ENCODE measurements at places on chromosomes 7 and 10.

GRCh38 chr7:48130658-48131108 lies 40.6 kb upstream of the ABCA13 start:
- no peak for DNase-seq

DNA sequence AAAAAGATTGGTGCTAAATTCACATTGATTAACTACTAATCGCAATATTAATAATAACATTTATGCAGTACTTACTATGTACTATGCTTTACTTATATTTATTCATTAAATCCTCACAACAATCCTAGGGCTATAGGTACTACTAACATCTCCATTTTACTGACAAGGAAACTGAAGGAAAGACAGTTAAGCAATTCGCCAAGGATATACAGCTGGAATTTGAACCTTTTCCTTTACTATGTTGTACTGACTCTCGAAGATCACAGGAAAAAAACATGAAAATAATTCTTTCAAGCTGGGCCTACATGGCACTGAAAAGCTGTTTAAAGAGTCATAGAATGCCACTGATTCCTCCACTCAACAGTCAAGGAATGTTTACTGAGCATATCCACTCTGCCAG lies 185.4 kb downstream of the IPMK start:
- no peak for DNase-seq

DNA sequence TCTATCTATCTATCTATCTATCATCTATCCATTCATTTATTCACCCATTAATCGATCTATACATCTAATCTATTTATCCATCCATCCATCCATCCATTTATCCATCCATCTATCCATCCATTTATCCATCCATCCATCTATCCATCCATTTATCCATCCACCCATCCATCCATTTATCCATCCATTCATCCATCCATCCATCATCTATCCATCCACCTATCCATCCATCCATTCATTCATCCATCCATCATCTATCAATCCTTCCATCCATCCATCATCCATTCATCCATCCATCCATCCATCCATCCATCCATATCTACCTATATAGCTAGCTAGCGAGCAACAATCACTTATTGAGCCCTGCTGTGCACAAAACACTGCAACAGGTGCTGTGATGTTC lies 953.1 kb upstream of the ZNF722 start:
- no peak for DNase-seq

GRCh38 chr7:8699875-8700624 lies 266.6 kb downstream of the NXPH1 start:
- DNase-seq = no peak

DNA sequence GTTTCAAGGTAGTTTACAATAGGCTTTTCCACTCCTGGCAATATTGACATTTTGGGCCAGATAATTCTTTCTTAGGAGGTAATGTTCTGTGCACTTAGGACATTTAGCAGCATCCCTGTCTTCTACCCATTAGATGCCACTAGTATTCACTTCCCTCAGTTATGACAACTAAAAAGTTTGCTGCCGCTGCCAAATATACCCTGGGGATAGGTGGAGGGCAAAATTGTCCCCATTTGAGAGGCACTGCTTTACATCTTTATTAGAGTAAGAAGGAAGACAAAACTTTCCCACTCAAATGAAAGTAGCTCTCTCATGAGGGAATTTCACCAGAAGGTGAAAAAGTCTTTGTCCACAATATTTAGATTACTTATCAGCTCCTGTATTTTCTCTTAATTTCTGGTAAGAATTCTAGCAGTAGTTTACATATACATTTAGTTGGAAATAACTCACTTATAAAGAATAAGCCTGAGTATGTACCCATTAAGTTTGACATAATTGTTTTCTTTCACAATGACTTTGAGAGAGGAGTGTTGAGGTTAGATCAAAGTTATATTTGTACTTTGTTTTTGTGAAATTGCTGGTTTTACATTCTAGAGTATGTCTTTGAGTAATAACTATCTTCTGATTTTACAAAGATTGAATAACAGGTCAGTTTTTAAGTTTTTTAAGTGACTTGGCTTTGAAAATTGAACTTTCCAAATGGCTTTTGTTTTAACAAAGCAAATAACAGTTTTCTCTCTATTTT lies 46.0 kb downstream of the HELLS start:
- DNase-seq = no peak

- DNase-seq = no peak
Measured at GRCh38 chr7:120743128-120743527, 114.8 kb downstream of the TSPAN12 start.

DNA sequence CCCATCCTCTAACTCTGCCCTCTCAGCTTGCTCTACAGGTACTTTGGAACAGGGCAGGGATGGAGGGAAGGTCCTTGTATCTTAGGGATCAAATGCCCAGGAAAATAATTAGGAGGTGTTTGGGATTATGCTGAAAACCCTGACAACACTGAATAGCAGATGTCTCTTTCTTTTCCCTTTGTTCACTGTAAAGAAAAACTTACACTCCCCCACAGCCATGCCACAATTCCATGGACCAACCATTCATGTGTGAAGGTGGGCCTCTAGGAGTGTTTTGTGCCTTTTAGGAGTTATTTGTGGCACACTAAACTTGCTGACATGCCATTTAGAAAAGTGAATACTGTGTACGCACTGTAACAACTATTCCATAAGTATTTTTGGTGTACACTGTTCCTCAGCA lies 108.1 kb downstream of the SNX10 start:
- DNase-seq = no peak

DNA sequence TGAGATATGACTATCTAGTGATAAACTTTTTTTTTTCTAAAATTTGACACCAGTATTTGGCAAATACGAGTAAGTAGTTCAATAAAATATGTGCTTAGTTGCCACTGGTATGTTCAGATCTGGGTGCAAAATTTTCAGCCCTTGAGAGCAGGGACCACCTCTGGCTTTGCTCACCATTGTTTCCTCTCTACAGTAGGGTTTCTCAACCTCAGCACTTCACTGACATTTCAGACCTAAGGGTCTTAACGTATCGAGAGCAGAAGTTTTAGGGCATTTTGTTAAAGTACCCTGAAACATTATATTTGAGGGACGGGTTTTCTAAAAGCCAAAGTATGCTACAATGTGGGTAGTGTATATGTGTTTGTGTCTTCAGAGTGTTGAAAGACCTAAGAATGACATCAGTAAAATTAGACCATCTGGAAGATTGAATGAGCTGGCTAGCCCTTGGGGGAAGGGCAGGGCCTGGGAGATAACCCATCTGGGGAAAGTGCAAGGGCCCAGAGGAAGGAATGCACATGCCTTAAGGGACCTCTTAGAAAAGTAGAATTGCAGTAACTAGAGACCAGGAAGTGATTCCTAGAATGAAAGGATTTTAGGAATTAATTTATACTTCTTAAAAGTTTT lies 11.8 kb downstream of the BZW2 start:
- no peak for DNase-seq

GRCh38 chr10:48796713-48797245 lies 112.1 kb downstream of the WDFY4 start:
- DNase-seq = no peak

DNA sequence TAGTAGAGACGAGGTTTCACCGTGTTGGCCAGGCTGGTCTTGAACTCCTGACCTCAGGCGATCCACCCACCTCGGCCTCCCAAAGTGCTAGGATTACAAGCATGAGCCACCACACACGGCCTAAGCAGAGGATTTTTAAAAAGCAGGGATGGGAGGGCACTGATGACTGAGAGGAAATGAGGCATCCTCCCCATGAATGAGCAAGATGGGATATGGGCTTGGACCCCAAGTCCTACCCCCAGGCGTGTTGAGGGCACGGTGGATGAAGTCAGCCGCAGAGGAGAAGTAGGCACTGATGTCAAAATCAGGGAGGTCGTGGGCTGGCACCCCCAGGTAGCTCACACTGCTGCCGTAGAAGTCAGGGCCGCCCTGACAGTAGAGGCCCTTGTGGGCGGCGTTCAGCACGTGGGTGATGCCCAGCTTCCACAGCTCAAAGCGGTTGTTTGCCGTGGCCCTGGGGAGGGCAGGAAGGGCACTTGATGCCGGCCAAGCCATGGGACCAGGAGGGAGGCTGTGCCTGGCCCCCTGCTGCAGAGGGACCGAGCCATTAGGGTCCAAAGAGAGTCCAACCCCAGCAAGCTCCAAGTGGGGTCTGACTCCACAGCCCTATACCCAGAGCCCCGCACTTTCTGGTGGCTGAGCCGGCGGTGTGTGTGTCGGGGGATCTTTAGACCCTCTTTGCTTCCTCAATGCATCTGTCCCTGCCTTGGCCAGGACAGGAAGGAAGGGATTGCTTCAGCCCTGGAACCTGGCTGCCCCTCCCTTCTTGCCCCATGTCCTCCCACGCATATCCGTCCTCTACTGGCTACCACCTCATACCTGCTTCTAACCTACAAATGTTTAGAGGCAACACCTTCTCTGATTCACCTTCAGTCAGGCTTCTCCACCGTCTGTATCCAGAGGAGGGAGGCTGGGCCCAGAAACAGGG lies 3.4 kb upstream of the SAMD8 start:
- DNase-seq = no peak

DNA sequence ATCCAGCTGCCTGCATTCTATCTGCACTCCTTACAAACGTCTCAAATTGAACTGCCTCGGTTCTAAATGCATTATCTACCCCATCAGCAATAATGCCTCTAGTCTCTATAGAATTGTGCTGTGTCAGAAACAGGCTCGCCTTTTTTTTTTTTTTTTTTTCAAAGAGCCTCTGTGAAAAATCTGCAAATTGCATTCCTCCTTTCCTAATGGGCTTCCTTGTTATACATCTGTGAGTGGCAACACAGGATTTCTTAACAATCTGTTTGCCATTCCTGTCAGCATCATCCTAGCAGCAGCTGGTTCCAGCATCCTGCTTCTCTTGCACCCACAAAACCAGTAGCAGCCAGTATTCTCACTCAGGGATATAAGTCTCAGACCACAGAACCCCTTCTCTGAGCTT lies 413.5 kb upstream of the SEMA3D start:
- no peak for DNase-seq

GRCh38 chr7:106987777-106988176 lies 56.7 kb upstream of the PRKAR2B start:
- no peak for DNase-seq

GRCh38 chr7:157002819-157003421 lies 7.5 kb downstream of the MNX1 start:
- no peak for DNase-seq

- DNase-seq = no peak
Measured at GRCh38 chr7:49333180-49333881, 409.0 kb downstream of the CDC14C start.

- no peak for DNase-seq
Measured at GRCh38 chr10:49622426-49623425, 8.9 kb downstream of the CHAT start.

GRCh38 chr7:8210845-8211724 lies 50.9 kb downstream of the ICA1 start:
- no peak for DNase-seq

- DNase-seq = no peak
Measured at GRCh38 chr10:22436526-22436892, 91.2 kb downstream of the SPAG6 start.

- no peak for DNase-seq
Measured at GRCh38 chr7:94710256-94710655, 54.3 kb upstream of the SGCE start.

- no peak for DNase-seq
Measured at GRCh38 chr7:128904381-128905197, 5.9 kb downstream of the KCP start.

DNA sequence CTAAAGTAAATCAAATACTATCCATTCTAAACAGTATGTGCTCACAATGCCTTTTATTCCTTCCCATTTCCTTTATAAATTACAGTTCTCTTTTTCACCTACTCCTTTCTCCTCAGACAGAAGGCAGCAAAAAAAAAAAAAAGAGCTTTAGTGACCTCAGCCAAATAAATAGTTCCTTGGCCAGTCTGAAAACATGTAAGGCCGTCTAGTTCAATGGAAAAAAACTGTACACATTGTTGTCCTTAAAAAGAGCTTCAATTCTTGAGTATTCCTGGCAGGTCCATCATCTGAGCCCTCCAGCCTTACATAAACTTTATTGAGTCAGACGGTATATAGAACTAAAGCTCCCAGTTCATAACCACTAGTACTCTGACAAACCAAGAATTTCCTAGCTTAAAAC lies 185.4 kb downstream of the CACNA2D1 start:
- DNase-seq = no peak

- no peak for DNase-seq
Measured at GRCh38 chr7:98836811-98837629, 32.8 kb downstream of the TMEM130 start.

DNA sequence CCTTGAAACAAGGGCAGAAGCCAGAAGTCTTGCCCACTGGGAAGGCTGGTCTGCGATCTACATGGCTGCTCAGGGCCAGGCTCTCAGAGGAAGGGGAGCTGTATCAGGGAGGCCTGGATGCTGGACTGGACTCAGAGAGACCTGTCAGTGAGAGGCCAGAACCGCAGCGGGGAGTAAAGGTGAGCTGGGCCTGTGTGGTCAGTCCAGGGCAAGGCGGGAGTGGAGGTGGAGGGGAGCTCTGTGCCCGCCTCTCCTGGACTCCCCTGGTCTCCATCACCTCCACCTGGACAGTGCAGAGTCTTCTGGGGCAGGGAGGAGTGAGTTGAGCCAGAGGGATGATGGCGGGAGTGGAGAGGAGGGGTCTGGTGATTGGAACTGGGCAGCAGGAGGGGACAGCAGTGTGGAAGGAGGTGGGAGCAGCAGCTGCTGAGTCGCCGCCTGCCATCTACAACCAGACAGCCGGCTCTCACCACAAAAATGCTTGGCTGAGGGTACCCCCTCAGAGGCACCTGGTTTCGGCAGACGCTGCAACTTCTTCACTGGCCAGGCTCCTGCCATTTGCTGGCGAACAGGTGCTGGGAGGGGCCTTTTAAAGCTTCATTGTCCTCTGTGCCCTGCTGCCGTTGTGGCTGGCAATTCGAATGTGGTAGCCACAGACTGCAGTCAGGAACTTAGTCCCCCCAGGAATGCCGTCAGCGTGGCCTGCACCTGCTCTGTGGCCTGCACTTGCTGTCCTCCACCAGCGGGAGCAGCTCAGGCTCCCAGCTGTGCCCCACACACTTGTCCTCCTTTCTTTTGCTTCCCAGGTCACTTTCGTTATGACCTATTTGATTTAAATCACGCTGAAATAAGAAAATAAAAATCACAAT lies 3.5 kb downstream of the RASSF4 start:
- DNase-seq = no peak

Data from caudate nucleus (tissue), 63 donors.